ENCODE measurements at places on chromosomes 5 and 9. TPM values are rescaled to one million over a fixed set of nuclear protein-coding genes. Genes with fewer than 3 reads are reported as not detected.

- peak; percentile 61 for DNase-seq
Measured at GRCh38 chr5:55344392-55344992, 36.7 kb downstream of the MTREX start.

DNA sequence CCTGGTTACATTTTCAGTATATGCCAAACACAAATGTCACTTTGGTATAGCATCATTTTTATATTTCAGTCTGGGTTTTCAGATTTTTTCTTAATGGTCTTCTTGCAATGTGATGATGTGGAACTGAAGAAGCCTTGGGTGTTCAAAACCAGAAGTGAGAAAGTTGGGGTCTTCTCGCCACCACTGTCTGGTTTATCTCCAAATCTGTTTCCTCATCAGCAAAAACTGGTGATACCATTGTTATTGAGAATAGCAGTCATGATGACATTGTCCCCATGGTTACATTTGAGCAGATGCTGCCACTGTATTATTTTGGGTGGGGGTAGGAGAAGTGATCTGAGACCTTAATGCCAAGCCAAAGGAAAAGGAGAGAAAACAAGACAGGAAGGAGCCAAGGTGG, 85.9 kb upstream of the MAP3K1 start:
- DNase-seq: no peak

DNA sequence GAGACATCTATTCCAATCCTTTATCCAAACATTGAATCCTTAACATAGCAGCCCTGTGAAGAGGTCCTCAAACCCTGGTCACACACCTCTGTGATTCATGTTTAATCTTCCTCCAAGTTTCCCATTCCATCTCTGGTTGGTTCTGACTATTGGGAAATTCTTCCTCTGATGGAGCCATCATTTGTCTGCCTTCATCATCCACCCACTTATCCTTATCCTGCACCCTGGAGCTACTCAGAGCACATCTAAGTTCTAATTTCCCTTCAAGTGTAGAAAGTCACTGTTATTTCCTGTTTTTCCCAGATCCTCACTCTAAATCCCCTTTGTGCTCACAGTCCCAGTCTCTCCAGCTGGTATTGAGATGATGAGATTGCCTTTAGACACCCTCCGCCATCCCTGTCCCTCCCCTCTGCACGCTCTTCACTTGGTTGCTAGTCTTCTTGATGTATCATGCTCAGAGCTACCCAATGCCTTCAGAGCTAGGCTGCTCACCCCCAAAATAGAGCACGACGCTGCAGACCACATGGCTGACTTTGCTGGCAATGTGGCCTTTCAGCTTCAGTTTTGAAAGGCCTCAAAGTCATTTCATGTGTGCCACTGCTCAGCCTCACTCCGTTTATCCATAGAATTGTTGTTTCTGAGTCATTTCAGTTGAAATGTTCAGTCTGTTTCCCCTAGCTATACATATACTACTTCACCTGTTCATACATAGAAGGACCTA, 154.3 kb downstream of the PALM2AKAP2 start:
- DNase-seq: no peak

- no peak for DNase-seq
Measured at GRCh38 chr9:113425072-113425471, 14.5 kb downstream of the C9orf43 start.

GRCh38 chr5:149174847-149175234, 33.5 kb downstream of the ABLIM3 start:
- DNase-seq: peak; percentile 18

DNA sequence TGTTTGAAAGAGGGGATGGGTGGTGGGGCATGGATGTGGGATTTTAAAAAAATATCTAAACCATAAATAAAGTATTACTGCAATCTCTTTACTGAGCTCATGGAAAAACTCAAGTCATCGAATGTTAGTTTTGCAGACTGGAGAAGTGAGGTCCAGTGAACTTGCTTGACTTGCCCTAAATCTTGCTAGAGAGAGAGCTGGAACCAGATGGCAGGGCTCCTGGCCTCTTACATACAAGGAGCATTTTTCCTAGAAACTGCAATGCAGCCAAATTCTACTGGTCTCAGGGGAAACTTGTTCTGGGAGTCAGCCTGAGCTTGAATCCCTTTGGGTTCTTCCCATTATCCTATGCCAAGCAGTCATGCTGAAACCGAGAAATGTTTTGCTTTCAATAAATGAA, 2.9 kb upstream of the TGFBI start:
- no peak for DNase-seq

DNA sequence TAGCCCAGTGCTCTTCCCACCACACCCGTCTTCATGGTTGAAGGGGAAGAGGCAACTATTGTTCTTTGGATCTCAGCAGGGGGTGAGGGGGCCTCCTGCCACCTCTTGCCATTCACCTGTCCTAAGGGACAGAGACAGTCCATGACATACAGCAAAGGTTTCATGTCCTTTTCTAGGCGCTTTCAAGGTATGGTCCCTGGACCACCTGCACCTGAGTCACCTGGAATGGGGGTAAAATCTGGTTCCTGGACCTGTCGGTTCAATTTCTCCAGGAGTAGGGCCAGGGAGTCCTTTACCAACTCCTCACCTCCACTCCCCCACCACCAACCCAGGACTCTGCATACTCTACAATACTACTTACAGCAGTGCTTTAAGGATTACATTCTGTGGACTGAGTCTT, 33.5 kb upstream of the SAP30L start:
- DNase-seq: no peak

DNA sequence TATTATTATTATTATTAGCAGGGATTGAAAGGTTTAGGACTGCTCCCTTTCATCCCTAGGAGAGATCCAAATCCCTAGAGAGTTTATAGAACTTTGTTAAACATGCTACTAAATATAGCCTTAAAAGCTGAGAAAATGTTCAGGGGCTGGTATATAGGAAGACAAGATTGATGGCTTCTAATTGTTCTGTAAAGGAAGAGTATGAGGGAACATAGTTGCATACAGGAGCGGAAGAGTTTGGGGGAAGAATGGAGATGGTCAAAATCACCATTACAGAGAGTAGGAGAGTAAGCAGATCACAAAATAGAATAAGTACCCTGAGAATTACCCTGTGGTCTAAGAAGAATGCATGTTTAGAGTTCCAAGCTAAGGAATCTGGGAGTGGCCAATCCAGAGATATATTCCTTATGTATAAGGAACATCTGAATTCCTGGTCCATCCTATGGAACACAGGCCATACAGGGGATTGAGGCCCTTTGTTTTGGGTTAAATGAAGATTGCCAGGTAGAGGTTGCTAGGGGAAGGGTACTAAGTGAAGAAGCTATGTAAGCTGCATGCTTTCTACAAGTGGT, 158.0 kb upstream of the APC start:
- DNase-seq: no peak

DNA sequence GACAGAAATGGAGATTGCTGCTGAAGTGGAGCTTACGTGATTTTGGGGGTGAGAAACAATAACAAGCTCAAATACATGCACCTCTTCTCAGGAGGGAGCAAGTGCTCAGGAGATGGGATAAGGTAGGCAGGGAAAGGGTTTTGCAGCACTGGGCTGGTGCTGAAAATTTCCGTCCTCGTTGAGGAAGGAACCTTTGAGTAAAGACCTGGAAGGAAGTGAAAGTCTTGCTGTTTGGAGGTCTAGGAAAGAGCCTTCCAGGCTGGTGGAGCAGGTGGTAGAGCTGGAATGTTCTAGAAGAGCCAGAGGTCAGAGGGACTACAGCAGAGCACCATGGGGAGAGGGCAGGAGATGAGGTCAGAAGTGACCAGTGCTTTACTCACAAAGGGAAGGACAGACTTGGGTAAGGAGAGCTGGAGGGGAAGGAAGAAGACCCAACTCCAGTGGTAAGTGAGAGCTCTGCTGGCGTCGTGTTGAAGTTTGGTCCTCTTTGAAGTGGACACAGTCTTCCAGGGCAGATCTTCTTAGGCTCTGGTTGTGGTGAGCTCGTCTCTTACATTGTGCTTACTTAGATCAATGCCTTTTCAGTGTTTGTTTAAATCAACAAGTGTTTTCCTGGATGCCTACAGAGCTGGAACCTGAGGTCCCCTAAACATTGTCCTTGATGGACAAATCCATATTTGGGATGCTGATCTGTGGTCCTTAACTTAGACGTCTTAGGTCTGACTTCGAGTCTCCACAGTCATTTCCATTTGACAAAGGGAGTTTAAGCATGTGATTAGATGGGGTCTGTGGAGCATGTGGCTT, 21.0 kb downstream of the ANKRD33B start:
- no peak for DNase-seq

DNA sequence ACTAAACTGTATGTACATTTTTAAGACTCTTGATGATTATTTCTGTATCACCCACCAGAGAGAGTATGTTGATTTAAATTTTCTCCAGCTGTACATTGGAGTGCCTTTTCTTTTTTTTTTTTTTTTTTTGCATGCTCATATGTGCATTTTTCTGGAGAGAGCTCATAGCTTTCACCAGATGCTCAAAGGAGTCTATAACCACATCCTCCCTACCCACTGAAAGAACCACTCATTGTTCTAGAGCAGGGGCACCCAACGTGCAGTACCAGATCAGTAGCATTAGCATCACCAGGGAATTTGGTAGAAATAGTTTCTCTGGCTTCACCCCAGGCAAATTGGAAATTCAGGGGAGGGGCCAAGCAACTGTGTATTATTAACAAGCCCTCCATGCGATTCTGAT, 53.9 kb upstream of the TMEM171 start:
- DNase-seq: peak; percentile 50

DNA sequence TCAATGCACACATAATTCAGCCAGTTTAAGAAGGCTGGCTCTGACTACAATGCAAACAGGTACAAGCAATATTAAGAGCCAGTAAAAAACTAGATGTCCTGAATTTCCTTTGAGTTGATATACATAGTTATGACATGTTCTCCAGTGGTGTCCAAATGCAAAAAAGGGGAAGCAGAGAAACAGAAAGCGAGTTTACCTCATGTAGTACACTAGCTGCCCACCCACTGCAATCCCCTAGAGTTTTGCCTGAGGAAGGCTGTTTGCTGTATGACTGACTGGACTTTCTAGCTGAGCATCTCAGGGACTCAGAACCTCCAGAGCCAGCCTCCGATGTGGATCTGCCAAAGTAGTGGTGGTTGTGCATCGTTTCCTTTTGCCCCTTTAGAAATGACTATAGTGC, 44.8 kb upstream of the SLC1A3 start:
- DNase-seq: no peak

DNA sequence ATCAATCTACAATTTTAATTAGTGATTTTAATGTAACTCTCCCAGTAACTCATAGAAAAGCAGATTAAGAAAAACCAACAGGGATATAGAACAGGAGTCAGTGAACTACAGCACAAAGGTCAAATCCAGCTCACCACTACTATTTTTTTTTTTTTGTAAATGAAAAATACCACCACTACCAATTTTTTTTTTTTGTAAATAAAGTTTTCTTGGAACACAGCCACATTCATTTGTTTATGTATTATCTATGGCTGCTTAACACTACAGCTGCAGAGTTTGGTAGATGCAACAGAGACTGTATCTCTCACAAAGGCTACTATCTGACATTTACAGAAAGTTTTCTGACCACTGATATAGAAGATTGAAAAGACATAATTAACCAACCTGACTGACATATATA, 11.7 kb downstream of the ZNF510 start:
- no peak for DNase-seq

GRCh38 chr5:153598099-153598498, 107.6 kb downstream of the GRIA1 start:
- DNase-seq: no peak

DNA sequence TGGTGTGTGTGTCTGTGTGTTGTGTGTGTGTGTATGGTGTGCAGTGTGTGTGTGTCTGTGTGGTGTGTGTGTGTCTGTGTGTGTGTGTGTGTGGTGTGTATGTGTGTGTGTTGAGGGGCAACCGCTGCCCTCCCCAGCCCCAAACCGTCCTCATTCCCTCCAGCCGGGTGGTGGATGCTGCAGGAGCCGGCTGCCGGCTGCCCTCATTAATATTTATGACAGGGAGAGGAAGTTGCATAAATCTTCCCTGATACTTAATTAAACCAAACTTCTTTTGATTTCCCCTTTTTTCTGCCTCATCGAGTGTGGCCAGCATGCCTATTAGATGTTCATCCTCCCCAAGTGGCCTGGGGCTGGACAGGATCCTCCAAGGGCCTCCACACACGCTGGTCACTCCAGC, 121.4 kb upstream of the MVB12B start:
- DNase-seq: no peak

DNA sequence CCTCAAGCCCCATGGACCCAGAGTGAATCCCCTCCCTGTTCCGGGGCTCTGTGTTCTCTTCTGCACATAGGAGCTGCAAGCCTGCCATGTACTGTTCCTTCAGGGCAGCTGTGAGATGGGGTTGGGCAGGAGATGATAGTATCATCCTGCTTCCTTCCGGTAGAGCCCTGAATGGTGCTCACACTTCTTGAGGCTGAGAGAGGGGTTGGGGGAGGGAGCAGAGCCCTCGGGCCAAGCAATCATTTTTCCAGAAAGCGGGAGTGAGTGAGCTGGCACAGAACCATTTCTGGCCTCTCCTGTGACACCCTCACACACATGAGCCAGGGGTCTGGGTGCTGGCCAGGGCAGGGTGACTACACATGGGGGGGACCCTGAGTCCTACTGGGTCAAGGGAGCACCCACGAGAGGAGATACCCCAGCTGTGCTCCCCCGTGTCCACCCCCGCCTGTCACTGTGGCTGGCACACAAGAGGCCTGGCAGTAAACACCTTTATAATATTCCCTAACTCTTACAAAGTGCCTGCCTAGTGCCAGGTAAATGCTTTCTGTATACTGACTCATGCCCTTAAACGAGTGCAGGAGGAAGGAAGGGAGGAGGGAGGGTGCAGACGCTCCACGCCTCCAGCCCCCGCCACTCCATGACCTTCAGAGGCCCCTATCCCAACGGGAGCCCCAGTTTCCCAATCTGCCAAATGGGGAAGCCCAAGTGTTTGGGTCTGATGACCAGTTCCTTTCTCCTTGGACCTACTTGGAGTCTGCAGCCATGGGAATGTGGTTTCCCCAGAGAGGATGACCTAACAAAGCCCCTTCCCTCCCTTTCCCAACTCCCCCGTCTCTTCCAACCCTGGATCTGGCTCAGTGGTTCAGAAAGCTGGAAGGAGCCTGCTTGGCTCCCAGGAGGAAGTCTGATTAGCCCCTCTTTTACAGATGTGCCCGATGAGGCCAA, 15.5 kb downstream of the AKNA start:
- peak; percentile 65 for DNase-seq

- DNase-seq: no peak
Measured at GRCh38 chr5:171428809-171429542, 9.5 kb downstream of the FGF18 start.

Gene C5orf58
- not detected for total RNA-seq

Gene FGD3
- total RNA-seq: not detected

Gene TSLP
- total RNA-seq: not detected

Gene ATP10B
- total RNA-seq: not detected

Gene GRIA1
- total RNA-seq: 0.31 TPM
